ENCODE measurements at places on chromosomes 3 and 15.

GRCh38 chr3:44252332-44252959 lies 10.8 kb downstream of the TOPAZ1 start:
- no peak for DNase-seq

- DNase-seq, result no peak
These were observed 156.6 kb upstream of the IL12A start for GRCh38 chr3:159832024-159832423.

DNA sequence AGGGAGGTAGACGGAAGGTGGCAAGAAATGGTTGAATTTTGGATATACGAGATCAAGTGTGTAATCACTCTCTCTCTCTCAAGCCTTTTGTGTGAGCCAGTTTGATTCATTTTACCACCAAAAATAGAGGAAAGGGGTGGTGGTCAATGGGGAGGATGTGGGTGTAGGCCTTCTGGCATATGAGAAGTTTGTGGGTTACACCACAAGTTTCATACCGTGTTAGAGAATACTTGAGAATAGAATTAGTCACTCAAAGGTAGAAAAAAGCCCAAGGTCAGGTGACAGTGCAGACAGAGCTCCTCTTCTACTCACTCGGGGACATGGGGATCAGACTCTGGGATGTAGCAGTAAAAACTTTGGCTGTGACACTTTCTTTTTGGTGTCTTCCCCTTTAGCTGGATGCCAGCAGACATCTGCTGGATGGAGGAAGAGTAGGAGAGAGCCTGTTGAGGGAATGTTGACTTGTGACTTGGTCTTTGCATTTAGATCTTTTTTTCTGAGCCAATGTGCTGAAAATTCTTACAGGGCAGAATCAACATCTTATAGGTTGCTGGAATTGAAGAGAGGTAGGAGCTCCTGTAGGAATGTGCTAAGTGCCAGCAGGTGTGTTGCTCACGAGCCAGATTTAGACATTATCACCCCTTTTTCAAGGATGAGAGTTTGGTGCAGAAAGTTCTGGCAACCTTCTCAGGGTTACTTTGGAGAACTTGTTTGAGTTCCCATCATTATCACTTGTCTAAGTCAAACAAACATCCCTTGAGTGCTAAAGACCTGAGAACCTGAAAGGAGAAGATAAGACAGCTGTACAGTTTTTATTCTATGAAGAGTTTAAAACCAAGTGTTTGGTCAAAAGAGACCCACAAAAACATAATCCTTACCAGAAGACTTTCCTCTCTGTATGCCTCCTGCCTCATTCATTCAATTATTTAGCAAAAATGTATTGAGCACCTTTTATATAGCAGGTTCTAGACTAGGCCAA lies 43.9 kb upstream of the RYK start:
- DNase-seq, result no peak

DNA sequence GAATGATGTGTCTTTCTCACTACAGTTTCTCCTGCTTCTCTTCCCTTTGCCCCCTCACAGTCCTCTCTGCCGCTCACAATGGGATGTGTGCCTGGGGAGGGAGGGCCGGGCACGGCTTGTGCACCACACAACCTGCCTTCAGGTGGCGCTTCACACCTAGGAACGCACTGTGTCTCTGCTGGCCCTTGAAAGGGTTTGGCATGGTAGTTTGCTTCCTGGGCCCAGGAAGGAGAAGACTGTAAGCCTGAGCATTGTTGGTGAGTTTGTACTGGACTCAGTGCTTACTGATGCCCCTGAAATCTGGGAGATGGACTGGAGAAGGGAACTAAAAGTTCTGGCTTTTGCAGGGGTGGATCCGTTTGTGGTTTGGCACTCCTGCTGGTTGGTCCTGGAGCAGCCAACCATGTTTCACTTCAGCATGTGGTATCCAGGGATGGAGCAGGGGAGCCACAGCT lies 9.2 kb downstream of the ALPK3 start:
- DNase-seq, result no peak

GRCh38 chr3:113531826-113532697 lies at the start of gene SIDT1:
Gene SIDT1 (plus strand): TSS chr3:113532555. CDS start chr3:113533022, 467 bp downstream.
- no peak for DNase-seq

DNA sequence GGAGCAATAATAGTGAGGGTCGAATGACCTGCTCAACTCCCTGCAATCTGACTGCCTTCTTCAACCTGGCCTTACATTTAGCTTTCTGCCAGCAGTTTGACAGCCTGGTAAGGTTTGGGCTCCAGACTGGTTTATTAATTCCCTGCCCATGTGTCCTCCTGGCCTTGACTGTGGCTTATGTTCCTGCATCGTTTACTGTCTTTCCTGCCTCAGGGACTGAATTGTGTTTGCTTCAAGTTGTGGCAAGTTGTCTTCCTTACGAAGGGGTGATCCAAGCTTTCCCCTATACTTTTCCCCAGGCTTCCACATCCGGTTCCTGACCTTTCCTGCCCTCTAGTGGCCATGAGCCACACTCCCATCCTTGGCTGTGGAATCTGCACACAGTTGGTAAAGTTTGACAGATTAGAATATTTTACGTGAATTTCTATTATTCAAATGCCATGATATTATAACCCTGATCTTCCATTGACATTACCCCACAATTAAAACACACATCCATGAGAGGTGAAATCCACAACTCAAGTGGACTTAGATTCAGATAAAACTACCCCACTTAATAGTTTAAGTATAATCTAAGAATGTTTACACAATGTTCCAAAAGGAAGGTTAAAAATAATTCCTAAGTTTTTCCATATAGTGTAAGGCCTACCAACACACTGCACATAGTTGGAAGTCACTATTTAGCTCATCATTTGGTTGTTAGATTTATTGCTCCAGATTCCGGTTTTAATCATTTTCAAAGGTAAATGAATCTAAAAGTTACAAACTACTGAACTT lies 95.7 kb downstream of the NEDD4 start:
- peak; percentile 64 for DNase-seq

DNA sequence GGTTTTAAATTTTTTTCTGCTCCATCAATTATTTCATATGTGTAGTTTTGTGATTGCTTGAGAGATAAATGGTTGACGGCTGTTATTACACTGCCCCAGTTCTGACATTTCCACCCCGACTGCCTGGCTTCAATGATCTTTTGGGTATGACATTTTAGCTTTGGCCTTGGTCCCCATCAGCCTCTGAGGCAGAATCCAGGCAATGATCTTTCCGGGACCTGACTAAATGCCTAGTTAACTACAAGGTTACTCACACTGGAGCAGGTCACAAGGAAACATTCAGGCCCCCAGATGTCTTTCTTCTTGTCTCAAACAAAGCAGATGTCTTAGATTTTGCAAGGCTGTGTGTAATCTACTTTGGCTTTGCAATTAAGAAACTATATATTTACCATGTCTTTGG lies 61.1 kb upstream of the TMCO5A start:
- DNase-seq, result peak; percentile 24

GRCh38 chr3:87350367-87351199 lies 74.2 kb upstream of the POU1F1 start:
- DNase-seq, result peak; percentile 60

GRCh38 chr3:127962937-127963336 lies 47.9 kb downstream of the KBTBD12 start:
- DNase-seq, result no peak

All from fibroblast of upper back skin (primary cell).